NCI-H524 (cell line): ENCODE measurements at places on chromosomes 7 and 10.

GRCh38 chr7:116138202-116138801, 72.0 kb upstream of the TES start:
- no peak for DNase-seq

DNA sequence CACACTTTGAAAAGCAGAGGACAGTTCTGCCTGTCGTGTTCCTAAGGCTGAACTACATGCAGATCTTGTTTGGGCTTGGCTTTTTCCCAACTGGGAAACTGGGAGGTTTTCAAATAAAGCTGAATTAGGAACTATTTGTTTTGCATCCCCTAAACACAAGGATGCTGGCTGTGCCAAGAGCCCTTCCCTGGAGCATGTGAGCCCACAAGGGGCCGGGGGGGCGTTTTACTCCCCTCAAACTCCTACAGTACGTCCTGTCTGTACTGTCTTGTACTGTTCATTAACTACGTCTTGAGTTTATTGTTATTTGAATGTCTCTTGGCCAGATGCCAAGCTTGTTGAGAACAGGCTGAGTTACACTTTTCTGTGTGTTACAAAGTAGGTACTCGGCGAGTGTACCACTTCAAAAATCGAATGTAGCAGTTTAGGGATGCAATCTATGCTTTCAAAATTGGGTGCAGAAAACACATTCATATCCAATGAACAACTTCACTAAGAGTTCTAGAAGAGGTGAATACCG, 94.9 kb downstream of the GFRA1 start:
- DNase-seq, result no peak

- DNase-seq, result no peak
Measured at GRCh38 chr10:93718937-93719725, 16.7 kb upstream of the FRA10AC1 start.

DNA sequence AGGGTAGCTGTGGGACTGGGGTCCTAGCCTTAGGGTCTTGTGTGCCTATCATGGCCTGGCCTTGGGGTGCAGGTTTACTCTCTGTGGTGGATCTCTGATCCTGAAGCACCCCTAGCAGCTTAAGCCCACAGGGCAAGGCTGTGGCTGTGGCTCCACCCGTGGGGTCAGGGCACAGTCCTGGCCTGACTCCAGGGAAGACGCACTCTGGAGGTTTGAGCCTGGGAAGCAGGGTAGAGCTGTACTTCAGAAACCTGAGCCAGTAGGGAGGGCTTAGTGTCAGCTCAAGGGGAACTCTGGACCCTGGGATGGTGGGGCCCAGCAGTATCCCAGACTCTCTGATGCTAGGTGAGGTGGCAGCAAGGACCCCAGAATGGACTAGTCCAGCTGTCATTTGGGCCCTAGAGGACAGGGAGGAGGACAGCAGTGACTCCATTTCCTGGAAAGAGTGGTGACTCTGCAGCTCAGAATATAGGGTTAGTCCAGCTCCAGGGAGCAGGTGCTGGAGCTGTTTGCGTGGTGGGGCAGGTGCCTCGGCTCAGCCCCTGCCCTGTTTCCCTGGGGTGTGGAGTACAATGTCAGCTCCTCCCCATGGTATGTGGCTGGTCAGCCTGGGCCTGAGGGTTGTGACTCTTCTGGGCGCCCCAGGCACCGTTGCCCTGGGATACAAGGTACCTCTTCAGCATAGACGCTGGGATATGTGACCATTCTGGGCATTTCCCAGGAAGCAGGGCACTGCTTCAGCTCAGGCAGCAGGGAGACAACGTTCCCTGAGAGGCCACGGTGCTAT, 15.8 kb downstream of the GTPBP4 start:
- no peak for DNase-seq

DNA sequence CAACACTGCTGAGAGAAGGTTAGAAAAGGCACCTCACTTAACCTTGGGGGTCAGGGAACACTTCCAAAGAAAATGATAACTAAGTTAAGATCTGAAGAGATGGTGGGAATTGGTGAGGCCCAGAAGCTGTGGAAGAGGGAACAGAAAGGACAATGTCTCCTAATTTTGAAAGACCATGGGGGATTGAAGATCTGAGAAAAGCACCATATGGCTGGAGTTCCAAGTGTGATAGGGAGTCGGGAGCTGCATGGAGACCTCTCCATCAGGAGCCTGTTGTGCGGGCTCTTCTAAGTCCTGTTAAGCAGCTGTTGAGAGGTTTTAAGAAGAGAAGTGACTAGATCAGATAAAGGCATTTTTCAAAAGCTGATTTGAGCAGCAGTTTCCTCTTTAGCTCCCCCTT, 254.3 kb downstream of the CDK14 start:
- peak; percentile 95 for DNase-seq

DNA sequence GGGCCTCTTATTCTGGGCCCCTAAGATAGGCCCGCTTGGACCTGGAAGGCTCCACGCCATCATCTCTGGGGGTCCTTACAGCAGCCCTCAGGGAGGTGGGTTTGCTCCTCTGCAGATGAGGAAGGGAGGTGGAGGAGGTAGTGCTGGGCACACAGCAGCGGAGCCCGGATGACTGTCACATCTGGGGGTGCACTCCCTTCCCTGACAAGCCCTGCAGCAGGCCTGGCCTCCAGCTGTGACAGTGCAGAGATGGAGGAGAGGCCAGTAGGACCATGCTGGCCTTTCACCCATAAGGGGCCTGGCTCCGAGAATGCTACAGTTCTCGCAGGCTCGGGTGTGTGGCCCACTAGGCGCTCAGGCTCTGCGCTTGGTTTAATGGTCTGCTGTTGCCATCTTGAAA, 9.2 kb downstream of the GDF2 start:
- no peak for DNase-seq

DNA sequence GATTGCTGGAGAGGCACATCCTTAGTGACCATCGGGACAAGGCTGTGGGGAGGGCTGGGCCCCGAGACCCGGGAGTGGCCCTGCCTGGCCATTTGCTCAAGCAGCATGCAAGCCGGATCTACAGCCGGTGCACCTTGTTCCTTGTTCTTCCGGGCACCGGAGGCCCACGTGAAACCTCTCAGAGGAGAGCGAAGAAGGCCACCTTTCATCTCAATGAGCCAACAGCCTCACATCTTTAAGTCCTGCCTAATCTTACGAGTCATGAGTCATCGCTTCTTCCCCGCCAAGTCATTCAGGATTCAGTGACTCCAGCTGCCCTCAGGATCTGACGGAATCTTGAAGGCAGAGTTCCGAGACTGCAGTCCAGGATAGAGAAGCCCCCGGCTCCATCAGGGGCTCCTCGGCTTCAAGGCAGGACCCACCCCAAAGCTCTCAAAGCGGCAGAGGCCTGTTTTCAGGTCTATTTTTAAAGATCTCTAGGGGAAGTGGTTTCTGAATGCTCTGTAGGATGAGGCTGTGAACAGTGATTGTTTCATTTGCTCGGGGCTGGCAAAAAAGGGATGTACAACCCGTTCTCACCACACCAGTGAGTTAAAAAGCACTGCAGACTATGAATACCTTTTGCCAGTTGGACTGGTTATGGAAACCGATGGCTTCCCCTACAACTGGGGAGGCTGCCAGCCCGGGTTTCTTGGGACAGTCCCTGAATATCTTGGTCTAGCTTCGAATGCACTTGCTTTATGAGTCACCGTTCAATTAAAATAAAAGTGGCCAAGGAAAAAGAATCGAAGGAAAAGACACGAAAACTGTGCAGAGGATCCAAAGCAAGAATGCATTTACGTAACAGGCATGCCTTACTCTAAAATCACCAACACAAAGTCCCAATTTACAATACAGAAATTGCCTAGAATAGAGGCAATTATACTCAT, 57.2 kb upstream of the ECHDC3 start:
- DNase-seq, result no peak

- no peak for DNase-seq
Measured at GRCh38 chr7:142808461-142808801, 37.7 kb downstream of the PRSS2 start.

DNA sequence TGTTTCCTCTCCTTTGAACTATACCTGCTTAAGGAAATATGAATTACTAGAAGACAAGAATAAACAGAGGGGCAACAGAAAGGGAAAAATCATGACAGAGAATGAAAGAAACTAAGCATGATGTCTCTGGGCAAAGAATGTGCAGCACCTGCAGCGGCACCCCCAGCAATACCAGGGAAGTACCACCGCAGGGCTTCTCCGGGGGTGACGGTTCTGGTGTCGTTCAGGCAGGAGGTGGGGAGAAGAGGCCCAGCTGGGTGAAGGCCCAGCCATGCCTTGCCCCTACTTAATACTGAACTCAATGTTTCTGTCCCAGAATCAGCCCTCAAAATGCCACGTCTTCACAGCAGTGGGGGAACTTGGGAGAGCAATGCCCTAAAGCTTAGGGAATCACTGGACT, 337.6 kb downstream of the CDC14C start:
- DNase-seq, result no peak

GRCh38 chr7:134685250-134685649, 38.6 kb downstream of the BPGM start:
- no peak for DNase-seq

- DNase-seq, result no peak
Measured at GRCh38 chr10:10796774-10797415, 220.8 kb upstream of the CELF2 start.

DNA sequence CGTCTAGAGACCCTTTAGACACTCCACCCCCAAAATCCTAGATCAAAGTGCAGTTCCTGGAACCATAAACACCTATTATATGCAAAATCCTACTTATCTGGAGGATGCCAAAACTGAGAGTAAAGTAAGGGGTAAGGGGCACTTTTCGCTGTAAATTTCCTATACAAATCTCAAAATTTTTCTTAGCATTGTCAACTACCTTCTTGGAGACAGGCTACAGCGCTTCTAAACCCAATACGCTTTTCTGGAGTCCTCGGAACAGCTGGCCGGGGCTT, 10.4 kb downstream of the TWIST1 start:
- DNase-seq, result no peak

DNA sequence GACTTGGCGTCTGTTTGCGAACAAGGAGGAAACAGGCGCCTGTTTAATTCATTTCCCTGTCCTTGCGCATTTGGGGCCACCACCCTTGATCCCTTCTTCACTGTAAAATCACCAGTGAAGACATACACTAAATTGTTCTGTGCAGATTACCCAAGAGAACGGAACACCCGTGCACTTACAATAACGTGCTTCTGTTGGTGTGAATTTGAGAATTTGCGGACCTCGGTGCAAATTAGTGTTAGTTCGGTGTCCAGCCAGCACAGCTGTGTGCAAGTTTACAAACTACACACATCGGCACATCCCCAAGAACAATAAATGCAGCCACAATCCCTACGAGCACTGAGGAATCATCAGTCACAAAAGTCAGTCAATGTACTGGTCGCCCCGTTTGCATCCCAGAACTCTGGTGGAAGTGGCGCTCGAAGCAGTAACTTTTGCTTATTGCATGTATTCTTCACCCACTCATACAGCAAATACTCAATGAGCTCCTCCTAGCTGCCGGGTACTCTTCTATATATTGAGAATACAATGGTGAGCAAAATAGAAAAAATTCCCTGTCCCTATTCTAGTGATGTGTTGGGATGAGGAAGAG, 786 bp upstream of the CNOT4 start:
- peak; percentile 32 for DNase-seq

- no peak for DNase-seq
Measured at GRCh38 chr10:107966826-107967225, 802.3 kb upstream of the SORCS1 start.

GRCh38 chr7:36615852-36616540, 108.3 kb downstream of the AOAH start:
- no peak for DNase-seq

DNA sequence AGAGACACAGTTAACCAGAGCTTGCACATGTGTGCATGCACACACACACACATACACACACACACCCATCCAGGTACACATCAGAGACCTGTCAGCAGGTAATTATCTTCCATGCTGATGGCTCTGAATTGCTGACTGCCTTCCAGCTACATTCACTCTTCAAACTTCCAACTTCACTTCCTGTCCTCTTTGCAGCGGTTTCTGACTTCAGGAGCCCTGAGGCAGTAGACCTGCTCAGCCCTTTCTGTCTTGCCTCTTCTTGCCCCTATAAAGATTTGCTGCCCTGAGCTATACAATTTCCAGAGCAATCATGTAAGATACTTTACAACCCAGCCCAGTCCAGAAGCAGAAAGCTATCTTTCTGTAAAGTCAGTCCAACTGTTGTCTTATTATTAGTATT, 310.2 kb downstream of the FGFR2 start:
- DNase-seq, result no peak

DNA sequence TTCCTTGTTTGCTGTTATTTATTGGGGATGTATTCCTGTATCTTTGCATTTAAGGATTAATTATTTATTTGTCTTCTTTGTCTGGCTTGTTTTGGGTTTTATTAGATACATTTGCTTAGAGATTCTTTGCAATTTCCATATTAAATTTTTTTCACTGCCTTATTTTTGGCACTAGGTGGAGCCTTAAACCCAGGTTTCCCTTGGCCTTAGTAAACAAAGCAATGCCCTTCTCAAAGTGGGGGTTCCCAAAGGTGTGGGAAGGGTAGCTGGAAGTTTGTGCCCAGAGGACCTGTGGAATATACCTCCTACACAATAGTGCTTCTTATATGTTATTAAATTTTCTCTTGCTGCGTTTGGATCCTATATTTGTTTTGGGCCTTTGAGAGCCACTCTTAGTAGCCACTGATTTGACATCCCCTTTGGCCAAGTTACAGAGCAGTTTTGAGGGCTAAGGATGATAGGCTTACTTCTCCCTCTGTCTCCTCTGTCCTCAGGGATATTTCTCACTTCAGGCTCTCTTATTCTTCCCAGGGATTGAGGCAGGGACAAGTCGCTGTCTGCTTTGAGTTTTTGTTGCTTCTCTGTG, 162.3 kb downstream of the ITGB1 start:
- DNase-seq, result no peak

- DNase-seq, result no peak
Measured at GRCh38 chr10:103451091-103451813, 918 bp downstream of the CALHM2 start.

GRCh38 chr7:143352531-143353002, 9.9 kb downstream of the FAM131B start:
- no peak for DNase-seq

DNA sequence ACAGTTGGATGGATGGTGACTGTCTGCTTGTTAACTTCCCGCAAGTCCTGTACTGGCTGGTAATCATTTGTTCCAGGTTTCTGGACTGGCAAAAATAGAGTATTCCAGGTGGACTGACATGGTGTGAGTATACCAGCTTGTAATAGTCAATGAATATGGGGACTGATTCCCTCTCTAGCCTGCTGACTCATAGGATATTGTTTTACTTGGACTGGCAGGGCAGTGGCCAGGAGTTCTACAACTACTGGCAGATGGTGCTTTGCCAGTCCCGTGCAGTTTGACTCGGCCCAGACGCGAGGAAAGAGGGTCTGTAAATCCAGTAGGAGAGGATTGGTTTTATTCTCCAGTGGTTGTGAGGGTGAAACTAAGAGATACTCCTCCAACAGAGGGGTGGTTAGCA, 78.0 kb downstream of the PRR15 start:
- DNase-seq, result peak; percentile 29

GRCh38 chr7:101527844-101528667, 101.0 kb downstream of the MYL10 start:
- no peak for DNase-seq
